ENCODE measurements at places on chromosomes 7 and 10. TPM values are rescaled to one million over a fixed set of nuclear protein-coding genes. Genes with fewer than 3 reads are reported as not detected.

GRCh38 chr7:76343294-76343930, 15.4 kb downstream of the YWHAG start:
- H3K27me3 ChIP-seq: no peaks in the 10 kb centered on the region
- peaks cover 28% of the 10 kb centered on the region for H3K4me1 ChIP-seq
- peaks cover 88% of the 10 kb centered on the region for H3K36me3 ChIP-seq
- no peak for DNase-seq
- H3K4me3 ChIP-seq: no peak overlapping the region

Gene LFNG
- 0.97 TPM for total RNA-seq

GRCh38 chr7:63899691-63900393, 98.8 kb upstream of the ZNF722 start:
- H3K27me3 ChIP-seq: no peaks in the 10 kb centered on the region
- no peaks in the 10 kb centered on the region for H3K36me3 ChIP-seq
- H3K4me3 ChIP-seq: no peak overlapping the region
- no peak overlapping the region for H3K27ac ChIP-seq
- DNase-seq: no peak

- H3K4me3 ChIP-seq: no peak overlapping the region
- no peaks in the 10 kb centered on the region for H3K27me3 ChIP-seq
- H3K4me1 ChIP-seq: no peaks in the 10 kb centered on the region
These were observed 130.0 kb downstream of the ARHGAP22 start for GRCh38 chr10:48474765-48475365.

- no peak overlapping the region for H3K27ac ChIP-seq
- H3K4me1 ChIP-seq: peaks cover 3% of the 10 kb centered on the region
- peaks cover 5% of the 10 kb centered on the region for H3K36me3 ChIP-seq
- no peak for DNase-seq
These were observed 8.2 kb downstream of the INPP5A start for GRCh38 chr10:132545659-132546367.

GRCh38 chr7:135179321-135179925, 8.9 kb upstream of the CYREN start:
- H3K27ac ChIP-seq: no peak overlapping the region
- H3K4me3 ChIP-seq: no peak overlapping the region
- H3K27me3 ChIP-seq: no peaks in the 10 kb centered on the region
- DNase-seq: peak; percentile 9

Gene CHN2
- total RNA-seq: 0.21 TPM

Gene NRCAM
- not detected for total RNA-seq

Gene RBP3
- total RNA-seq: not detected

DNA sequence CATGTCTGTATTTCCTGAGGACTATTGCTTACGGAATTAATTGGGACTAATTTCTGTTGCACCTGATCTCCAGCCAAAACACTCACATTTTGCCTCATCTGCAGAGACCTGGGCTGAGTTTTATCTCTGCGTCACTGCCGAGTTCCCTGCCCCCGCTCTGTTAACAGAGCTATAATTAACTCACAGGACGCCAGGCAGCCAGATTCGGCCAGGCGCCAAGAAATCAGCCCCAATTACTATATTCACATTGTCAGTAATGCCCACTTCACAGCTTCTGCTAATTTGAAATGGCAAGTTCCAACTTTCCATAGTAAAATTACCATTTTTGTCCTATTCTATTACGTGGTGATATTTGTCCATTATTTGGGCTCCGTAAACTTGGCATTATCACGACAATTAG, 130.5 kb downstream of the CUX1 start:
- H3K36me3 ChIP-seq: no peaks in the 10 kb centered on the region
- no peaks in the 10 kb centered on the region for H3K27me3 ChIP-seq
- H3K4me1 ChIP-seq: peaks cover 5% of the 10 kb centered on the region

DNA sequence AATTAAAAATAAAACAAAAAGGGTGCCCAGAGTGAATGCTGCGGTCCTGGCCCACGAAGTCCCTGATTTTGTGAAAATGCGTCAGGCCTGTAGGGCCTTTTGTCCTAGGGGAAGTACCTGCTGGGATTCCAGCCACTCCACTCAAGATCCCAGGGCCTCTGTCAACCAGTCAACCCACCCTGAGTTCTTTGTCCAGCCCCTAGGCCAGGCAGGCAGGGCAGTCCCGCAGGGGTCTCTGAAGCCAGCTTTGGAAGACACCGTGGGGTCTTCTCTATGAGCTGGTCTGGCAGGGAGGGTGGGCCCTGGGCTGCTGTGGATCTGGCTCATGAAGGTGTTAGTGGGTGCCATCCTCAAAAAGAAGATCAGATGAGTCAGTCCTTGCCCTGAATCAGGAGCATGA, 452.5 kb upstream of the MKI67 start:
- no peak overlapping the region for H3K27ac ChIP-seq
- no peaks in the 10 kb centered on the region for H3K27me3 ChIP-seq
- DNase-seq: no peak
- H3K4me3 ChIP-seq: no peak overlapping the region

Gene OR9A2
- total RNA-seq: not detected

- DNase-seq: peak; percentile 38
- no peak overlapping the region for H3K4me3 ChIP-seq
- peaks cover 19% of the 10 kb centered on the region for H3K4me1 ChIP-seq
- H3K36me3 ChIP-seq: peaks cover 29% of the 10 kb centered on the region
- H3K27me3 ChIP-seq: no peaks in the 10 kb centered on the region
- no peak overlapping the region for H3K27ac ChIP-seq
These were observed 21.2 kb downstream of the ZMIZ2 start for GRCh38 chr7:44769776-44770294.

Gene GDF10
- total RNA-seq: not detected

Gene NEUROG3
- total RNA-seq: not detected

Gene NAT16
- not detected for total RNA-seq

DNA sequence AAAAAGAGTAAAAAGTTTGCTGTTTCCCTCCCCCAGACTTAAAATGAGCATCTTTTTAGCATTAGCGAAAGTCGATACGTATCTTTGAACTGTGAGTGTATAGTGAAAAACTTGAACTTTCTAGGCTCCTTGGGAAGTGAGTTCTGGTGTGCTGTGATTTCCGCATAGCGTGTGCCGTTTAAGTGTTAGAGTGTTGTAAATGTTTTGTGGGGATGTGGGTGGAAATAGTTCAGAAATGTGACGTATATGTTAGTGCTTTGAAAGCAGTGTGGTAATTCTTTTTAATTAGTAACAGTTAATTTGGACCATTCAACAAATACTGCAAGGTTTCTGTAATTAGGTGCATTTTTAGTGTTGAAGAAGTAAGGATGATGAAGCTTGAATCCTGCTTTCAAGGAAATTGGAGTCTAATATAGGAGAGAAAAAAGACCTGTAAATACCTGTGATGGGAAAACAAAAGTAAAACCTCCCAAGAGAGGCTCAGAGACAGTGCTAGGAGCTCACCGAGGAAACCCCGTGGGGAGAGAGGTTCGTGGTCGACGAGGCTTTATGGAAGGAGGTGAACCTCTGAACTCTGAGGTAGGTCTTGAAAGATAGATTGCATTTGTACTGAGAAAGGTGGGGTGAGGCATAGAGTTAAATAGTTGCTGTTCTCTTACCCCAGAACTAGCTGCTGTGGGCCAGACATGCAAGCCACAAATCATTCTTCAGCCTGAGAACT, 40.8 kb downstream of the RBM33 start:
- H3K4me3 ChIP-seq: no peak overlapping the region
- H3K4me1 ChIP-seq: peaks cover 57% of the 10 kb centered on the region
- no peak for DNase-seq
- peaks cover 45% of the 10 kb centered on the region for H3K36me3 ChIP-seq

DNA sequence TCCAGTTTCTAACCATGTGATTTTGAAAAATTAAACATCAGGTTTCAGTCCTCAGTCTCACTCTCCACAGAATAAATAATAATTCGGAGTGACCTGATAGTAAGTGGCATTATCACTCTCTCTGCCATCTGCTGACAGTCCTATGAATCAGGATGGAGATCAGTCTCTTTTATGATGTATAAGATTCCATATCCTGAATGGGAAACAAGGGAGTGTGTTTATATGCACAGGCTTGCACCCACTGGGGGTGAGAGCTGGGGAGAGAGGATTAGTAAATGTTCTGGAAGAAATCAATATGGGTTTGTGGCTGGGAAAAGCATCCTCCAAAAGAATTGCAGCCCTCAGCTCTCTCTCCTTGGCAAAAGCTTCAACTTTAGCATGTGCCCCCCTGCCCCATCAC, 45.3 kb downstream of the DGKI start:
- H3K36me3 ChIP-seq: no peaks in the 10 kb centered on the region
- DNase-seq: no peak
- H3K27ac ChIP-seq: no peak overlapping the region
- no peaks in the 10 kb centered on the region for H3K4me1 ChIP-seq
- H3K27me3 ChIP-seq: peaks cover 10% of the 10 kb centered on the region
- no peak overlapping the region for H3K4me3 ChIP-seq
